ENCODE measurements at places on chromosomes 12 and 14. TPM values are rescaled to one million over a fixed set of nuclear protein-coding genes. Genes with fewer than 3 reads are reported as not detected.

GRCh38 chr12:69932676-69933552, 107.9 kb downstream of the MYRFL start:
- H3K4me3 ChIP-seq = no peak overlapping the region
- no peaks in the 10 kb centered on the region for H3K4me1 ChIP-seq
- no peaks in the 10 kb centered on the region for H3K36me3 ChIP-seq
- H3K27ac ChIP-seq = no peak overlapping the region
- no peaks in the 10 kb centered on the region for H3K27me3 ChIP-seq

GRCh38 chr12:820336-820735, 68.0 kb downstream of the WNK1 start:
- no peaks in the 10 kb centered on the region for H3K27me3 ChIP-seq
- no peak overlapping the region for H3K4me3 ChIP-seq
- no peak for DNase-seq
- peaks cover 5% of the 10 kb centered on the region for H3K4me1 ChIP-seq
- no peaks in the 10 kb centered on the region for H3K36me3 ChIP-seq

DNA sequence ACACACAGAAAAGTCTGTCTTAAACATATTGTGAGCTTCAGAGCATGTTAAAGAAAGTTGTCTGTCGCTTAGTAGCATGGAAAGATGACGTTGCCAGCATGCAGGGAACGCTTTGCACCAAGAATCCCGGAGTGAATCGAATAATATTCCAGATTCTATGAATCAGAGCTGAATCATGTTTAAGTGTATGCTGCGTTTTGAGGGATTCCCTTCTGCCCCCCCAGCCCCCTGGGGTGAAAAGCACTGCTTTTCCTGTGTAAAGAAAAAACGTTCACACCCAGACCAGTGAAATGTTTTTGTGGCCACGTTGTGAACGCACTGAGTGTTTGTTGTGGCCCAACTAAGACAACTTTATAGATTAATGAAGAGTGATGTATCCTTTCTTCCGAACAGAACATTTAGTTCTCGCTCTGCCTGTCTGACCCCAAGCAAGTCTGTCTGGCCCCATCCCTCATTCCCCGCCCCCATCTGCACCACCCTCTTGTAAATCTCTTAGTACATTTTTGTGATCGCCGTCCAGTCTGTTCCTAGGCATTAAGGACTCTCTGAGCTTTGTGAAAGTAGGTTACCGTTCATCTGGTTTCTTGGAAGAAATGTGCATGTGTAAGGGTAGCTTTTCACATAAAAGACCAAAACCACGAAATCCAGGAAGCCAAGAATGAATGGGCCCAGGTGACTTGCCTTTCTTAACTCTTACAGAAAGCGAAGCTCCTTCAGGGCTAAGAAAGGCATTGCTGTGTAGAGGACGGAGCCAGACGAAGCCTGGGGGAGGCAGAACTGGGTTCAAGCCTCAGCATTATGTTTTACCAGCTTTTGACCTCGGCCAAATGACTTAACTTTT, 103.0 kb downstream of the SAMD4A start:
- no peak overlapping the region for H3K27ac ChIP-seq
- H3K36me3 ChIP-seq = no peaks in the 10 kb centered on the region
- H3K4me1 ChIP-seq = no peaks in the 10 kb centered on the region
- DNase-seq = no peak
- H3K27me3 ChIP-seq = no peaks in the 10 kb centered on the region
- H3K4me3 ChIP-seq = no peak overlapping the region

GRCh38 chr12:46461907-46462640, 89.5 kb upstream of the SLC38A2 start:
- peak overlapping the region; percentile 58 for H3K27ac ChIP-seq
- peaks cover 25% of the 10 kb centered on the region for H3K4me1 ChIP-seq
- DNase-seq = no peak
- H3K4me3 ChIP-seq = no peak overlapping the region
- H3K36me3 ChIP-seq = no peaks in the 10 kb centered on the region

- H3K4me3 ChIP-seq = no peak overlapping the region
- H3K4me1 ChIP-seq = no peaks in the 10 kb centered on the region
Observed at GRCh38 chr14:33930439-33930838, 20.4 kb downstream of the EGLN3 start.

- no peak for DNase-seq
- no peak overlapping the region for H3K4me3 ChIP-seq
- no peaks in the 10 kb centered on the region for H3K36me3 ChIP-seq
- H3K27me3 ChIP-seq = no peaks in the 10 kb centered on the region
Observed at GRCh38 chr12:125531574-125531973, 466.3 kb downstream of the AACS start.

- H3K27me3 ChIP-seq = no peaks in the 10 kb centered on the region
- no peak for DNase-seq
- H3K27ac ChIP-seq = no peak overlapping the region
- no peaks in the 10 kb centered on the region for H3K36me3 ChIP-seq
Observed at GRCh38 chr14:39939023-39939422, 506.8 kb upstream of the FBXO33 start.

- no peaks in the 10 kb centered on the region for H3K27me3 ChIP-seq
- DNase-seq = no peak
- no peak overlapping the region for H3K27ac ChIP-seq
- H3K4me3 ChIP-seq = no peak overlapping the region
- H3K4me1 ChIP-seq = no peaks in the 10 kb centered on the region
- H3K36me3 ChIP-seq = no peaks in the 10 kb centered on the region
Observed at GRCh38 chr12:121970581-121971300, 50.9 kb upstream of the BCL7A start.

- H3K4me3 ChIP-seq = no peak overlapping the region
- no peak for DNase-seq
- no peaks in the 10 kb centered on the region for H3K36me3 ChIP-seq
- H3K27ac ChIP-seq = no peak overlapping the region
Observed at GRCh38 chr14:55535516-55536203, 44.3 kb upstream of the KTN1 start.

Gene PZP
- polyA plus RNA-seq = 0.34 TPM

Gene ARMH4
- polyA plus RNA-seq = 4.6 TPM

Gene PPP4R4
- 6.6 TPM for polyA plus RNA-seq

Gene MTRFR
- polyA plus RNA-seq = 17.5 TPM

Gene TEX52
- not detected for polyA plus RNA-seq

Gene LRTM2
- not detected for polyA plus RNA-seq

Gene PLBD2
- 135 TPM for polyA plus RNA-seq

Gene MARCHF9
- polyA plus RNA-seq = 5.0 TPM

Data from ovary (tissue), 10 donors.